Stimulated activated CD8-positive, alpha-beta memory T cell treated with anti-CD3 and anti-CD28 coated beads, Interleukin-4, amount 100 ng/mL, for 1 hour (primary cell): ENCODE measurements at places on chromosomes 1 and 21.

- DNase-seq, result no peak
Observed at GRCh38 chr1:99358770-99359169, 94.5 kb downstream of the PLPPR4 start.

DNA sequence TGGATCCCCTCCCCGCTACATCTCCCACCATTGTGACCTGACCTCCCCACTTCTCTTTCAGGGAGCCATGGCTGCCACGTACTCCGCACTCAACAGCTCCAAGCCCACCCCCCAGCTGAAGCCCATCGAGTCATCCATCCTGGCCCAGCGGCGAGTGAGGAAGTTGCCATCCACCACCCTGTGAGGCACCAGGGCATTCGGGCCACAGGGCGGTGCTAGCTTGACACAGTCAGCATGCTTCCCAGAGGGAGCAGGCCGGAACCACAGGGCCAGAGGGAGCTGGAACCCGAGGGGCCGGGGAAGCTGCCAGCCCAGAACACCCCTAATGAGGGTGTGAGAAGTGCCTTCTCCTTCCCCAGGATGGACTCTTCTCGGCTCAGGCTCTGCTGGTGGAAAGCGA, 44.5 kb downstream of the RPS6KA1 start:
- no peak for DNase-seq

- DNase-seq, result no peak
Observed at GRCh38 chr1:107782217-107782845, 182.6 kb downstream of the VAV3 start.

DNA sequence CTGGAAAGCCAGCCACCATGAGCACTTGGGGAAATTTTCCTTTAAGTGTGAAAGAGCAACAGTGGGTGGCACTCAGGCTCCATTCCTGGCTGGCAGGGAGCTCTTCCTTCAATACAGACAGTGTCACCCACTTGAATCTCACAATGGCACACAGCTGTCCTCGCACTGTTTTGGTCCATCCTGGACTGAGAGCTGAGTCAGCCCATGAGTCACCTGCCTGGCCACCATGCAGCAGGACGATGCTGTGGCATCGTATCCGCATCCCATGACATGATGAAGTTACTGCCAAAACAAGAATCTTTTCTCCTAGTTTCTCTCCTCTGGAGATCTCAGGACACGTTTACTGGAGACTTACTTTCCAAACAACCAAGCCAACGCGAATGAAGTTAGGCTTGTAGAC, 6.0 kb downstream of the TMPRSS2 start:
- DNase-seq, result no peak

GRCh38 chr1:156814571-156815260, 1.9 kb downstream of the SH2D2A start:
- DNase-seq, result no peak

GRCh38 chr1:193456811-193457280, 270.4 kb upstream of the B3GALT2 start:
- no peak for DNase-seq

GRCh38 chr1:17684810-17685209, 70.3 kb upstream of the ACTL8 start:
- DNase-seq, result no peak

DNA sequence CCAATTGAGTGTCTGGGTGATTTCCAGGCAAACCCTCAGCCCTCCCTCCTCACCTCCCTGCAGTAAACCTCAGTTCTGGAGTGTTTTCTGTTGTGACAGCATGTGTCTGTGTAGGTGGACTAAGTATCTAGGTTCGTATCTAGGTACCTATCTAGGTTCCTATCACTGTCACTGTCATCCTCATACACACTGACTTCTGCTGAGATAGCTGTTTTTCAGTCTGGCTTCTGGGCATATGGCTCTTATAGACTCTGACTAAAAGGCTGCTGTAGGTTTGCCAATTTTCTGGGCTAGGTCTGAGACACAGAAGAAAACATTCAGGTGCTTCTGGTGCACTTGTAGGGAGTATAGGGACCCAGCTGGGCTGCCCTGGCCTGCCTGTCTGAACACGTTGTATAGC, 8.1 kb upstream of the TRIM67 start:
- DNase-seq, result no peak

GRCh38 chr1:94554580-94554979, 13.0 kb upstream of the F3 start:
- no peak for DNase-seq

GRCh38 chr1:220300442-220301121, 28.3 kb upstream of the RAB3GAP2 start:
- DNase-seq, result no peak

DNA sequence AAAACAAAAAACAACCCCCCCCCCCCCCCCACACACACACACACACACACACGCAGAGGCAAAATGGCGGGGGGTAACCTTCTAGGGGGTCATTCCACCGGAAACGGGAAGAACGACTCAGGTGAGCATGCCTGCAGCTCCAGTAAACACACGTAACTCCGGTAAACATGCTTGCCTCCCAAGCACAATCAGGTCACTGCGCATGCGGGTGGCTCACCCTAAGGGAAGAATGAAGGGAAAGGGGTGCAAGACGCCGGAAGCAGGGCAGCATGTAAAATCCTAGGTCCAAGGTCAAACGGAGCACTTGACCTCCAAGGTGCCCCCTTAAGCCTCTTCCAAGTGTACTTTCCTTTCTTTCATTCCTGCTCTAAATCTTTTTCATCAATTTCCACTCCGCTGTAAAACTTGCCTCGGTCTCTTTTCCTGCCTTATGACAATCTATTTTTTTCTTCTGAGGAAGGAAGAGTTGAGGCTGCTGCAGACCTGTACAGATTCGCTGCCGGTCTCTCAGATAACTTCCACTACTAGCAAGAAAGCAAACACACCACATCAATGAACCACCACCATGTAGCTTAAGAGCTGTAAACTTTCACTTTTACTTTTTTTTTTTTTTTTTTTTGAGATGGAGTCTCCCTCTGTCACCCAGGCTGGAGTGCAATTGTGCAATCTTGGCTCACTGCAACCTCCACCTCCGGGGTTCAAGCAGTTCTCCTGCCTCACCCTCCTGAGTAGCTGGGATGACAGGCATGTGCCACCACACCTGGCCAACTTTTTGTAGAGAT, 21.0 kb upstream of the CBR3 start:
- DNase-seq, result no peak

GRCh38 chr1:183956559-183957188, 80.9 kb downstream of the COLGALT2 start:
- DNase-seq, result peak; percentile 21
